Stimulated activated CD8-positive, alpha-beta memory T cell treated with anti-CD3 and anti-CD28 coated beads, Interleukin-4, amount 100 ng/mL, for 1 hour (primary cell): ENCODE measurements at places on chromosomes 12 and 14.

GRCh38 chr12:55666508-55666907 is 29.8 kb downstream of the OR10P1 start:
- no peak for DNase-seq

DNA sequence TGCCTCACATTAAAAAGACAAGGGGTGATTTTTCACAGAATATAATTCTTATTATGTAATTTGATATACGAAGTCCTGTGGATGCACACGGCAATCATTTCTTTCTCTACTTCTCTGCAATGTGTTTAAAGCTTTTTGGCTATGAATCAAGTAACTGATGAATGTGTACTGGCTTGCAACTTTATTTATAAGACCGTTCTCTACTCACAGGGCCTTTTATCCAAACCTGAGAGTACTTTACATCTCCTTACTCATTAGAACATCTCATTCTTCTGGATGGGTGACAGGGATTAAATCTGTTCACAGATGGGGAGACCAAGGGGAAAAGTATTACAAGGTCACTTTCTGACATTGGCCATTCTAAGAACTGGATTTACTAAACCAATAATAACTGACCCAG is 215.8 kb upstream of the DIO2 start:
- no peak for DNase-seq

- no peak for DNase-seq
Measured at GRCh38 chr12:67666605-67667004, 18.1 kb downstream of the DYRK2 start.

DNA sequence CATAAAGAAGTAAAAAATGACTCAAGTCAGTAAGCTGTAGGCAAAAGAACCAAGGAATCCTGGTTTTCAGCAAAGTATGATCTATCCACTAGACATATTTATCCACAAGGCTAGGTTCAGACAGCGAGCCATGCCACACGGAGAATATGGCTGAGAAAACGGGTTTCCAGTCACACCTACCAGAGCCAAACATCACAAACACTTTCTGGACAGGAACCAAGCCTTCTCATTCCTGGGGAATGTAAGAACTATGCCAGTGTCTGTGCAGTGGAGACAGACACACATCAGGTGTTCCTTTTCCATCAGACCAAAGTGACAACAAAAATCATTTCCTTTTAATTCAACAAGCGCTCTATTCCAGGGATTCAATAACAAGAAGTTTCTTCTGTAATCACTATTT is 41.1 kb downstream of the AREL1 start:
- DNase-seq = no peak

DNA sequence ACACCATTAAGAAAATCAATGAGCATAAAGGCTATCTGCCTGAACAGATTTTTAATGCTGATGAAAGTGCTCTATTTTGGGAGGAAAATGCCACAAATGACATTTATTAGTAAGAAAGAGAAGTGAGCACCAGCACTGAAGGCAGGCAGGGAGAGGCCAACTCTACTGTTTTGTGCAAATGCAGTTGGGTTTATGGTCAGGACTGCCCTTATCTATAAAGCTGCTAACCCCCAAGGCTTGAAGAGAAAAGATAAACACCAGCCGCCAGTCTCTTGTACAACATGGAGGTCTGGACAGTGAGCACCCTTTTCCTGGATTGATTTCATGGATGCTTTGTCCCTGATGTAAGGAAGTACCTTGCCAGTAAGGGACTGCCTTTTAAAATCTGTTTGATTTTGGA is 246.8 kb upstream of the SFSWAP start:
- DNase-seq = no peak

- no peak for DNase-seq
Measured at GRCh38 chr12:82833481-82833880, 146.8 kb downstream of the TMTC2 start.

DNA sequence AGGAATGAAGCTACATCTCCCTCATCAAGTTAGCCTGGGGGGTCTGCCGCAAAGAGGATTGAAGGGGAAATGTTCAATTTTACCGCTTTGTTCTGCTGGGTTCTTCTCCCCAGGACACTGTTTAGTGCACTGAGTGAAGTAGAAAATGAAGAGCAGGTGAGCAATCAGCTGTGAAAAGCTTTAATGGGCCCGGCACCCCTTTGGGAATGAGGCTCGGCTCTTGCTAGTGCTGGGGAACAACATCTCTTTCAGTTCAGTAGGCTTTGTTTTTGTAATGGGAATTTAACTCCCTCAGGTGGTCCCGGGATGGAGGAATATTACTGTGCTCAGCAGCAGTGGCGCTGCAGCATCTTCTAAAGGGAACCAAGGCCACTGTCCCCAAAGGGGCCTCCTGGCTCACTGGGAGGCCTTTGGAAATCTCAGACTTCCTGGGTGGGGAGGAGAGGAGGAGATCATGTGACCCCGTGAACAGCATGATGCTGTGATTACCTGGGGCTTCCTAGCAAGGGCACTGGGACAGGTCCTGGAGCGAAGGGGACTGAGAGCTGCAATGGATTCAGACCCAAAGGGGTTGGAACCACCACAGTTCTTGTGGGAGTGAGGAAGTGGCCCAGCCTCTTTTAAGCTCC is 85.2 kb upstream of the MAX start:
- no peak for DNase-seq

DNA sequence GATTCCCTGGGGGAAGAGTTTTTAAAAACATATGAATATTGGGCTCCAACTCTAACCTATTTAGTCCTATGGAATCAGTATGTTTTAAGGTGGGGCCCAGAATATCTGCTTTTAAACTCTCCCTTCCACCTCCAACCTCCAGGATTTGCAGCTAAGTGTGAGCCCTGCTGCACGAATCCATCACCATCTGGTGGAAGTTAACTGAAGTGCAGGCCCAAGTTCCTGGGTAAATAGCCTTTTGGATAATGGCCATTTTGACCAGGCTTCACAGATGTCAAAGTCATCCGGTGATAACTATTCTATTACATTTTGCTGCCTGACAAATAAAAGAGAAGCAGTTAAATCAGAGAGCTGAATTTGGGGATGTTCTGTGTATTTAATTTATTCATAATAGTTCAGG is 58.1 kb upstream of the RMST start:
- no peak for DNase-seq

- DNase-seq = no peak
Measured at GRCh38 chr12:2242816-2243215, 190.0 kb downstream of the CACNA1C start.

GRCh38 chr12:42332301-42333285 is 6.6 kb downstream of the PPHLN1 start:
- DNase-seq = no peak

DNA sequence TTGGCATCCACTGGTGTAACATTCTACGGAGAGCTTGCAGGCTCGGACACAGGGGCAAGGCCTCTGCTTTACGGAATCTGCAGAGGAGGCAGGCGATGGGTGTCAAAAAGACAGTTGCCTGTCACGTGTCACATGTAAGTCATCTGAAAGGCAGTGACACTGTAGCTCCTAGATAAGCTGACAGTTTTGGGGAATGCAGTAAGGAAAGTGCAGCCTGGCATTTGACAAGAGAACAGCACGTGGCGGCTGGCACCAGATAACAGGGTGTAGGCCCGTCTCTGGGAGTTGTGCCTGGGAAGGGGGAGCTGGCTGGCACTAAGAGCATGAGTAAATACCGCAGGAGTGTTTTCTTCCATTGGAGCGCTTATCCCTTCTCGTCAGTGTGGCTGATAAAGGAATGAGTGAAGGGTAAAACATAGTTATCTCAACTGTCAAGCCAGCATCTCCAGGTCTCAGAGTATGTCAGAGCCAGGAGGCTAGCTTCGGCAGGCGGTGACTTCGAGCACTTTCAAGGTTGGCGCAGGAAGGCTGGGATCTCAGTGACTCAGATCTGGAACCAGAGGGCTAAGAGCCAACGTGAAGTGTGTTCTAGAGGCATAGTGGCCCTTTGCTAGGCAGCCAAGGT is 26.1 kb downstream of the ADCK1 start:
- no peak for DNase-seq

- DNase-seq = no peak
Measured at GRCh38 chr12:68264158-68264855, 10.9 kb upstream of the IL22 start.

DNA sequence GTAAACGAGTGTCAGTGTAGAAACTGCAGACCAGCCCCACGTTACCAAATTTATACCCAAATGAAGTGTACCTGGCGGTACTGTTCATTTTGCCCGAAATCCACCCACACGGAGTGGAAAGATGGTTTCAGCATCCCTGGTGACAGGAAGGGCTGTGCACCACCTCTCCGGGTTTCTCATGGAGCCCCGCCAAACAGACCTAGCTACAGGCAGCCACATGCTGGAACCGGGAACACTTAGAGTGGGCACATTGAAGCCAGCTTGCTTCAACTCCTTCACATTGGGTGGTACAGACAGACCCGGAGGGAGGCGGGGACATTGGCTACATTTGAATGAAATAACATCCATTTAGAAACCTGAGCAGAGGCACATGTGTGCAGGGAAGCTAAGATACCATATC is 84.4 kb downstream of the PPP2R5C start:
- no peak for DNase-seq

- DNase-seq = peak; percentile 87
Measured at GRCh38 chr12:133080368-133081158, at the start of gene ZNF140. TSS of gene ZNF140 (plus strand) at chr12:133080923. CDS start at chr12:133081321, 398 bp downstream.

DNA sequence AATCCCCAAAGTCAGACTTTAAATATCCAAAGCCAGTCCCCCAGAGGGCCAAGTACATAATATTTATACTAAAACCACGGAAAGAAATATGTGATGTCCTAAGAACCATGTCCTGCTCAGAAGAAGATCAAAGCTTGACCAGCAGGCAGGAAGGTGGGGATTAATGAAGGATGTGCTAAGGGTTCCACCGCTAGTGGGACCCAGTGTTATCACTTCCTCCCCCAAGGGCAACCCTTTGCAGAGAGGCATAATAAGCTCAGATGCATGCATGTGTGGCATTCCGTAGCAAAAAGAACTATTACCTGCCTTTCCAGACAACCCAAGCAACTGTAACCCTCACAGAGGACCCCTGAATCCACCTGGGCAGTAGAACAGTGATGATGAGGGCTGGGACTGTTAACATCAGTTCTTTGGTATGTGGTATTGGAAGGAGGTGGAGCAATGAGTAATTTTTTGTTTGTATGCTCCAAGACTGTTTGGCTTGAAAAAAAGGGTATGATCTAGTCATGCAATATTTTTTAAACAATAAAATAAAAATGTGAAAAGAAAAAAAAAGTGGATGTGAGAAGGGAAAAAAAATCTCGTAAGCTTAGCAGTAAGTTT is 71.7 kb upstream of the ETV6 start:
- no peak for DNase-seq

DNA sequence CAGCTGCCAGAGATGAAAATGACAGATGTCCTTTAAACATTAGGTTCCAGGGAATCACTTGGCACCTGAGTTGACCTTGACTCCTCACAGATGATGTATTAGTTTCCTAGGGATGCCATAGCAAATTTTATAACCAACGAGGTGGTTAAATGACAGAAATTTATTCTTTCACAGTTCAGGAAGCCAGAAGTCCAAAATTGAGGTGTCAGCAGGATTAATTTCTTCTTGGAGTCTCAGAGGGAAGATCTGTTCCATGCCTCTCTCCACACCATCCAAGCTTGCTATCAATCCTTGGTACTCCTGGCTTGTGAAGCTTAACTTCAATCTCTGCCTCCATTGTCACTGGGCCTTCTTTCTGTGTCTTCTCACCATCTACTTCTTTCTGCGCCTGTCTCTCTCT is 249.7 kb upstream of the BTG1 start:
- DNase-seq = no peak

GRCh38 chr14:72775923-72776554 is 117.9 kb downstream of the DPF3 start:
- no peak for DNase-seq

DNA sequence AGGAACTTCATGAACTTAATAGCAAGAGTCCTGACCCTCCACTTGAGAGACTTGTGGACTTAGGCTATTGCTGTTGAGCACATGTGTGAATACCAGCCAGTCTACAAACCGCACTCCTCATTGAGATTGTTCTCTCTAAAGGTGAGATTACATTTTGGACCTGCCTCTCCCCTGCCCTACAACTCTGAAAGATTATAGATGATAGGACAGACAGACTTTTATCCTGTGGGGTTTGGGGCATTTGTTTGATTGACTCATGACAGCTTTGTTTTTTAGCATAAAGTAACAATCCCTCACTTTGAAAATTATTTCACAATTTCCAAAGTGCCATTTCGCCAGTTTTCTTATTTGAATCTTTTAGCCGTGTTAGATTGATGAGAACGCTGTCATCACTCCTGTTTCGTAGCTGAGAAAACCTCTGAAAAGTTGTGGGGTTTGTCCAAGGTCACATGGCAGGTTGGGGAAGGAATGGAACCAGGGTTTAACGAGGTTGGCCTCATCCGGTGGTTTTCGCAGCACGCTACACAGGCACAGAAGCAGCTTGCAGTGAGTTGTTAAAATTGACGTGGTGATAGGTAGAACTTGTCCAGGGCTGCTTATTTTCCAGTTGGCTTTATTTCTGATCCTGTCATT is 836 bp downstream of the EVL start:
- no peak for DNase-seq

DNA sequence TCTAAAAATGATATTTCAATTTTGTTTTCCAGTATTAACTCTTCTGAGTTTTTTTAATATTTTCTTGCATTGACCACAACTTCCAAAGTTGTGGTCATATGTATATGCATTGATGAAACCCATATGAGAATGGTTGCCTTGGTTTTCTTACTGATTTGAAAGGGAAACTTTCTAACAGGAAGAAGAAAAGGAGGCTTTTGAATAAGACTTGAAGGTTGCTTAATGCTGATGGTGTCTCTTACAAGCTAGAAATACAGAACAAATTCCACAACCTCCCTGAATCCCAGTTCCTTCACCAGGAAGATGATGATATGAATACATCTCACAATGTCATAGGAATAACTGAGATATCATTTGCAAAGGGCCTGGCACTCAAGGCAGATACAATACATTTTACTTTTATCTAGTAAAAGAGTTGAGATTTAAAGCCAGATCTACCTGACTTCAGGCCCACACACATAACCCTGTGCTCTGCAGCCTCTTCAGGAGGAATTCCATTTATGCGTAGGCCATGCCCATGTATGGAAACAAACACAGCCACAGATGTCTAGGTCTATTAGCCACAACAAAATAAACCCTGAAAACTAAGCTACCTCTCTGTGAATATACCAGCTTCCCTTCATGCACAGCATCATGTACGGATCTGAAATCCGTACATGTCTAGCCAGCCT is 165.4 kb upstream of the PLEKHG7 start:
- DNase-seq = no peak
